ENCODE measurements at places on chromosomes 7 and 10. TPM values are rescaled to one million over a fixed set of nuclear protein-coding genes. Genes with fewer than 3 reads are reported as not detected.
A peak's percentile ranks its signal among the peaks of the same experiment; 100 is the strongest.

The FKBP6 gene
- total RNA-seq = under 0.01 TPM

The PKD2L1 gene
- not detected for total RNA-seq

The PNLIP gene
- not detected for total RNA-seq

DNA sequence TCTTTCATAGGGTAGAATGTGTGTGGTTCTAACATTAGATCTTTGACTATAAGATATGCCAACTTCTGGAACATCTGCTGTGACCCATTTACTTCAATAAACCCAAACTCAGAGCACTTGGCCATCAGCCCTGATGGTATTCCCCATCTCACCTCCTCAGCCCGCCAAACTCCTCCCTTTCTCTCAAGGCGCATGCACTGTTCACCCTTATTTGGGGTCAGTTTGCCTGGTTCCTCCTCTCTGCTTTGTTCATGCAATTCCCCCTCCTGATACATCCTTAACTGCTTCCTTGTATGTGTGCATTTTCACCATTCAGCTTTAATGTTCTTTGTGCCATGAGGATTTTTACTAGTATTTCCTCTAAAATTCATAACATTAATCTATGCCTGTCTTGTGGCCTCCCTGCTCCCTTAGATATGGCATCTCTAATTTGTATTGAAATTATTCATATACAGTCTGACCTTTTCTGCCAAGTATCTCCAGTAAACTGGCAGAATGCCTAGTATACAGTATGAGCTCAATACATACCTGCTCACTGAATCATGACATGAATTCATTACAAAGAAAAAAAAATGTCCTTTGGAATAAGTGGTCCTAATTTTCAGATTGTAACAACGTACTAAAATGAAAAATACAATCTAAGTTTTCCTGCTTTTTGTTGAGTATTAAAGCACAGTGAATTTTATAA lies 336.8 kb upstream of the IGFBP3 start:
- peak; percentile 72 for DNase-seq

DNA sequence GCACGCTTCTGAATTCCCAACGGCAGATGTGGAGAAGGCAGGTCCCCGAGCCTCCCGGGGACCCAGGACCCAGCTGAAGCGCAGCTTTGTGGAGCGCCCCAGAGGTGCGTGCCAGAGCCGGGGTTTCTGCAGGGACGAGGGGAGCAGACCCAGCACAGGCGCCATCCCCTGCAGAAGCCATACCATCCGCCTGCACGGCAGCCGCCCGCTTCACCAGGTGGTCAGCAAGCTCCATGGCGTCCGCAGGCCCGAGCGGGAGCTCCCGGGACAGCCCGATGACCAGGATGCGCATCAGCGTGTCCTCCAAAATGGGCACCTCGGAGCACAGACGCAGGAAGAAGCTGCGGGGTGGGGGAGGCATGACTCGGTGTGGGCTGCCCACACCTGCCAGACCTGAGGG lies 10.6 kb downstream of the INTS1 start:
- no peak for DNase-seq

- peak; percentile 97 for DNase-seq
Observed at GRCh38 chr10:73908853-73909539, 1.9 kb upstream of the PLAU start.

DNA sequence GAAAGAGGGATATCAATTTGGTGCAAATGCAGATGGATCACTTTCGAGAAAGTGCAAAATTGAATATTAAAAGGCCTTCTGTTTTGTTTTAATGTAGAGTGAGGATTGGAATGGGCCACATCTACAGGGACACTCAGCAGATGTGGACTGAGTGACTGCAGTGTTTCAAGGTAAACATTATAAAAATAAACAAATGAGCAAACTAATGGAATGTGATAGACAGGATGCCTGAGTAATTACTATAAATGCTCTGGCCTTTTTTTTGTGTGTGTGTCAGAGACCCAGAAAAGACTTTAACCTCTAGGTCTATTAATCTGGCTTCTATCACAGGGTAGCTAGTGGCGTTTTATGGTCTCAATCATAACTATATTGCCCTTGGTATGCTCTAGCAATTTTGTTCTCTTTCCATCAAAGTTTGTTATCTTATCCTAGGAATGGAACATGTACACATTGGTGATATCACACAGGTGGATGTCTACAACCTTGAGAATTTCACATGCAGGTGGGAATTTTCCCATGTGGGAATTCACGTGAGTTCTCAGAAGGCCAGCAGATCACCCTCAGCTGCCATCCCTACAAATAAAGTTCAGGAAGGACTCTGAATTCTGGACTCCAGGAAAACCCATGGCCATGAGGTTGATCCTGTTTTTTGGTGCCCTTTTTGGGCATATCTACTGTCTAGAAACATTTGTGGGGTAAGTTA lies at the start of gene CPA2:
TSS of gene CPA2 (plus strand) at position 606 of the 703 bp plus-strand sequence. CDS start at position 625, 19 bp downstream.
- no peak for DNase-seq

- no peak for DNase-seq
Observed at GRCh38 chr10:124952123-124952522, 10.2 kb downstream of the ZRANB1 start.

- peak; percentile 75 for DNase-seq
Observed at GRCh38 chr7:138001529-138002095, at the start of gene CREB3L2. Gene CREB3L2 (minus strand): TSS chr7:138002086. CDS start chr7:138001705, 381 bp downstream.

DNA sequence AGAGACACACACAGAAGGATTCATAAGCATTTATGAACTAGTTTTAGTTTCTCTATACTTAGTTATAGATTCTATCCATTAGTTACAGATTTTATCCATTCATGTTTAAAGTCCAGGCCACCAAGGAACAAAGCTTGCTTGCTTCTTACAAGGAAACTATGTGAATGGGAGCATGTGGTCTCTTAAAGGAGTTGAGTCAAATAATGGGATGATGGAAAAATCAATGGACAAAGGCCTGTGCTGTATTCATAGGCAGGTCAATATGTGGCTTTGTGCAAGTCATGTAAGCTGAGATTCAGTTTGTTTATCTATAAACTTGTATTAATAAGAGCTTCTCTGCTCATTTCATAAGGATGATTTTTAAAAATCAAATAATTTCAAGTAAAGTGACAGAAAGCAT lies 172.8 kb upstream of the CDK1 start:
- no peak for DNase-seq

- no peak for DNase-seq
Observed at GRCh38 chr7:102459221-102459844, 5.3 kb downstream of the ALKBH4 start.

GRCh38 chr10:69677985-69678654 lies 48.1 kb downstream of the FAM241B start:
- DNase-seq = no peak

- DNase-seq = peak; percentile 83
Observed at GRCh38 chr7:1193593-1194424, 33.8 kb upstream of the ZFAND2A start.

- no peak for DNase-seq
Observed at GRCh38 chr10:85791818-85792532, 574.6 kb downstream of the GRID1 start.

GRCh38 chr10:33365871-33366411 lies 31.5 kb upstream of the NRP1 start:
- peak; percentile 83 for DNase-seq

DNA sequence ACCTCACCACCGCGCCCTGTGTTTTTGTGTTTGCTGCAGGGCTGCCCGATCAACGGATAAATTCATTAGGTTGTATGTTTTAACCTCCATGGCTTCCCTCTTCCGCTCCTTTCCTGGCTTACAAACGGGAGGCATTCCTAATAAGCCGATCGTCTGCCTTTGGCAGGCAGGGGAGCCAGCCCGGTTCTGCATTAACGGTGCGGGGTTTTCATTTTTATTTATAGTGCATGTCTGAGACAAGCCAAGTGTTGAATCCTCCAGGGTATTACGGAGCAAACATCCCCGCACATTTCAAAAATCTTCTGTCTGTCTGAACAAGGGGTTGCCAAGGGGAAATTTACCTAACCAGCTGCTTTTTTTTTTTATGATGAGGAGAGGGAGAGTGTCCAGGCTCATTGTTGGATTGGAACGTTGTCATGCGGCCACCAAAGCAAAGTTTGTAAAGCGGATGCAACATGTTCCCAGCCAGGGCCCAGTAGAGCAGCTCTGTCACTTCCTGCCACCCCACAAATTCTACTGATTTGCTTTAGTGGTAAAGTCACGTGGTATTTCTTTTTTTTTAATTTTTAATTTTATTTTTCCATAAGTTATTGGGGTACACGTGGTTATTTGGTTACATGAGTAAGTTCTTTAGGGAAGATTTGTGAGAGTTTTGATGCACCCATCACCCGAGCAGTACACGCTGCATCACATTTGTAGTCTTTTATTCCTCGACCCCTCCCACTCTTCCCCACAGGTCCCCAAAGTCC lies 92.3 kb upstream of the BAIAP2L1 start:
- no peak for DNase-seq

Measured in Daoy (cell line).